ENCODE measurements at places on chromosomes 1 and 21.

- no peak for DNase-seq
These were observed 66.0 kb downstream of the CTH start for GRCh38 chr1:70477090-70477489.

GRCh38 chr1:17533201-17533600, 6.3 kb upstream of the ARHGEF10L start:
- no peak for DNase-seq

GRCh38 chr1:22454476-22455056, 2.9 kb downstream of the ZBTB40 start:
- DNase-seq, result no peak

DNA sequence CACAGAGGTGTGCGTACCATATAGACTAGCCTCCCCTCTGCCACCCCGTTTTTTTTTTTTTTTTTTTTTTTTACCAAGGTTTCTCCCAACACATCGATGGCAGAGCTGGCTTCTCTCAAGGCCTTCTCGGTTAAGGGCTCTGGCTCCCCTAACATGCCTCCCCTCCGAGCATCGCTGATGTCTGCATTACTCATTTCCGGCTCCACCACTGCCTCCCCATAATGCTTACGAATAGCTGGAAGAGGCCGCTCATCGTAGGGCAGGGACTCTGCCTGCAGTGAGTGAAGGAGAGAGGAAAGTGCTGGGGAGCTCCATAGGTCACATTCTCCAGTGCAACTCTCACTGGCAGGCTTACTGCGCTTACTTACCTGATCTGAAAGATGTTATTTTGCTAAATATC, 20.6 kb downstream of the CEP104 start:
- no peak for DNase-seq

GRCh38 chr1:150508982-150509381, 1.1 kb downstream of the ECM1 start:
- DNase-seq, result no peak

DNA sequence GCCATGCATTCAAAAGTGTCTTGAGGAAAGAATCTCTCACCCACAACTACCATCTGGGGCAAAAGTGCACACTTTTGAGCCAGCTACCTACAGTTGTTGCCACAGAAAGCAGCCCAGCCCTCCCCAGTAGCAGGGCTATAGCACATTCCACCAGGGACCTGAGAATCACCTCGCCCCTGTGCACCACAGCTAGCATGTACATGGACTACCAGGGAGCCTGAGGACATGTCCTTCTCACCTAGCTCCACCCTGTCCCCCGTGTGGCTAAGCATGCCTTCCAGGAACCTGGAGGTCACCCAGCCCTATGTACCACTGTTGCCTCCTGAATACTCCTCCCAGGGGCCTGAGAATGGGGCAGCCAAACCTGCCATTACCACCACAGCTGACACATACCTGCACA, 16.9 kb downstream of the SPRR2G start:
- no peak for DNase-seq

- DNase-seq, result no peak
These were observed 52.0 kb downstream of the FOXJ3 start for GRCh38 chr1:42282867-42283583.

DNA sequence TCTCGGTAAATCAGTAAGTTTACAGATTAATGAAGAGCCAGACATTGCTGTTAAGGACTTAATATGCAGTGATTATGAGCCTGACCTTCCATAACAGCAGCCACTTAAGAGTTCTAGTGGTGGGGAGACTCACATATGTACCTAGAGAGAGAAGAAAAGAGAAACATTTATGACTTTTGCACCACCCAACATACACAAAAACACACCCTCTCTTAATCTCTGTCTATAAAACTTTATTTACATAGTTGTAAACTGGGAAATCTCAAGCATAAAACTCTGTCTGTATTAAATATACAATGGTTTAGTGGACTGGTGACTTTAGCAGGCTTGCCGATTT, 347.4 kb upstream of the ADGRL2 start:
- no peak for DNase-seq

- DNase-seq, result no peak
These were observed 6.7 kb downstream of the CLCNKB start for GRCh38 chr1:16050328-16050727.

DNA sequence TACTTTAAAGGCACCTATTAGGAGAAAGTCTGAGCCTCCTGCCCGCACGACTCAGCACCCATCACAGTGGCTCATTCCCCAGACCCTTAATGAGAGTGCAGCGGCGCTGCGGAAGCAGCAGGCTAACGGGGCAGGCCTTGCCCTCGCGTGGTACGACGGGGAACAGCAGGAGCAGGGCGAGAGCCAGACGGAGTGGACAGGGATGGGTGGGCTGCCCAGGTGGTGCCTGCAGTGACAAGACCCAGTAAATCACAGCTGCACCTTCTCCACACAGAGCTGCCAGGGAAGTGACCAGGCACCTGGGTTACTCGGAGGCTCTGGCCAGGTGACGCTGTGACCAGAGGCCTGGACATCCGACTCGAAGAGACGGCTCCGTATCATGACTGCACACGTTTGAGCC, 131.9 kb downstream of the NPHP4 start:
- DNase-seq, result no peak

- DNase-seq, result no peak
These were observed 28.0 kb downstream of the IARS2 start for GRCh38 chr1:220121791-220122530.

- DNase-seq, result no peak
These were observed 46.1 kb downstream of the RAVER2 start for GRCh38 chr1:64790832-64791487.

DNA sequence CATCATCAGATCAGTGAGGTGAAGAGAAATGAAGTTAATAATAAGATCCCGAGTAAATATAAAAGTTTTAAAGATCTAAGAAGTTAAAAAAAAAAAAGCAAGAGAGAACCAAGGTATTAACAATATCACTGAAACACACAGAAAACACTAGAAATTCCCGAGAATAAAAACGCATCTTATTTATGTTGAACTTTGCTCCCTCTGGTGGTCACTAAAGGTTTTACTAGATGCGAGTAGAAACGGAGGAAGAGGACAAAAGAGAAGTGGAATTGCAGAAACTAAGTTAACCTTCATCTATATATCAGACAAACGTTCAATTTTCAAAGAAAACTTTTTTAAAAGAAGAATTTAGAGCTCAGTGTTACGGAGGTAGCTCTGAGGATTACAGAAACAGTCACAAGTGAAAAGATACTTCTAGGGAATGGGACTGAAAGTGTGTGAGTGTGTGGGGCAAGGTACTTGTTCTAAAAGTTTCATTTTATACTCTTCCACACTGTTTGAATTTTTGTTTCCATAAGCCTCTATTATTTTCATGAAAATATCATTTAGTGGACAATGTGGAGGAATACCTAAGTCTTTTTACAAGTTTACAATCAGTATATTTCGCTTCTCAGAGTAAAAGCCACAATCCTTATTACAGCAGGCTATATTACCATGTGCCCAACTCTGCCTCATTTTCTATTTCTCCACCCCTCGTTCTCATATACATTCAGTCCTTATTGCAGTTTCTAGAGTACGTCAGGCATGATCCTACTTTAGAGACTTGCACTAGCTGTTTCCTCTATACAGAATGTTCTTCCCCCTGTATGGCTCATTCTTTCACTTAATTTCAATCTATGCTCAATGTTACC, 19.7 kb downstream of the ACBD6 start:
- no peak for DNase-seq

DNA sequence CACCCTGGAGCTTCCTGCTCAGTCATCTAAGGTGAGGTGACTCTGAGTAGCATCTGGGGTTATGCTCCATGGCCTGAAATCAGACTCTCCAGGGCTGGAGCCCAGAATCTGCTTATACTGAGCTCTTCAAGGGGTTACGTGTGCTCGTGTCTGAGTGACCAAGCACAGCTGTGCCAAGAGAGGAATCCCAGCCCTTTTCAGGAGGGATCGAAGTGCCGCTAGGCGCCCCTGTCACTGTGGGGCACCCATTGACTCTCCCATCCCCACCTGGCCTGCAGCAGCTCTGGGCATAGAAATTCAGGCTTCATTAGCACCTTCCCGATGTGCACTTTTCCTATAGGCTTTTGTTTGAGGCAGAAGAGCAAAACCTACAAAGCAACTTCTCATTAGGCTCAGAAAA, 13.8 kb downstream of the VASH2 start:
- no peak for DNase-seq

DNA sequence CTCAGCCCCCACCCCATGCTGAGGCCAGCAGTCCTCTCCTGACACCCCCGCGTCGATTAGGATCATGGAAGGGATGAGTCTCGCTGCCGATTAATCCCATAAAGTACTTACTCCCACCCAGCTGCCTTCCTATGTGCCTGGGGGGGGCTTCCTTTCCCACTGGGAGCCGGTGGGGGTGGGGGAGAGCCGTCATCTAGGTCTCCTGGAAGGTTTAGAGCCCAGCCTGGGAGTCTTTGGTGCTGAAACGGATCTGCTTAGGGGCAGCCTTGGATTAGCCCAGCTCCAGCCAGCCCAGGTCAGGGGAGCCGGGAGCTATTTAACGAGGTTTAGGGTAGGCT, 9.8 kb downstream of the SAMD11 start:
- DNase-seq, result no peak

- no peak for DNase-seq
These were observed 836.5 kb upstream of the CXADR start for GRCh38 chr21:16676391-16676790.

DNA sequence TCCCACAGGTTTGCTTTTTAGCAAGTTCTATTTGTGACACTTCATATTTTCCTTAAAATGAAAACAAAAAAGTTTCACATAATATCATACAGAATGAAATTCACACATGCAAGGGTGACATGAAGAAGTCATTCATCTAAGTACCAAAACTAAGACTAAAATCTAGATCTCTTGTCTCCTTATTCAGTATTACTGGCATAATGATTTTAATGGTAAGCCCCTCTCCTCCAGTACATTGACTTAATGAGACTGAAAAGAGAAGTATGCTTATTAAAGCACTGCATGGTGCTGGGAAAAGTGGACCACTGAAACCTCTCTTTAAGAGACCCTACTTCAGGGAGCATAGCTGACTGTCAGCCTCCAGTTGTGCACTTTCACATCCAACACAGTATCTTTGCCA, 99.5 kb downstream of the NEGR1 start:
- DNase-seq, result no peak

GRCh38 chr1:9486466-9487140, 52.7 kb upstream of the SLC25A33 start:
- no peak for DNase-seq

DNA sequence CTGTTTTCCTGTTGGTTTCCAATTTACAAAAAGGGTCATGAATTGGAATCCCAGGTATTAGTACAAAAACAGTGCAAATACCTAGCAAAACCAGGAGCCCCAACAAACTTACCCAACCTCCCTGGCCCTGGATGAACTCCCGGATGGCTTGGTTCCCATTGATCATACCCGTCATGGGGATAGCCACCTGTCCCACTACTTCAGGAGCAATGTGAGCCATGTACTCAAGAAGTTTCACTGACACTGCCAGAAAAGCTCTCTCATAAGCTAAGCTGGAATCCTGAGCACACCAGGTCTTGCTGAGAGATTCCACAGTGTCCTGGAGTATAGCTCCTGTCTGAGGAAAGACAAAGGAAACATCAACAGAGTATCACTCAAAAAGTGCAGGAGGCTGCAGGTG, 5.7 kb downstream of the BCL2L15 start:
- no peak for DNase-seq

- DNase-seq, result no peak
These were observed 397.9 kb downstream of the HHAT start for GRCh38 chr1:210726621-210727020.

- no peak for DNase-seq
These were observed 27.1 kb upstream of the C1orf198 start for GRCh38 chr1:230895452-230895851.

GRCh38 chr1:197441999-197442414, 174.0 kb downstream of the CRB1 start:
- DNase-seq, result no peak
